ENCODE measurements at places on chromosomes 4 and X.
A peak's percentile ranks its signal among the peaks of the same experiment; 100 is the strongest.

GRCh38 chr4:45063696-45064095 lies 337.3 kb upstream of the GNPDA2 start:
- no peaks in the 10 kb centered on the region for H3K27me3 ChIP-seq
- no peak for DNase-seq
- H3K27ac ChIP-seq = no peak overlapping the region

DNA sequence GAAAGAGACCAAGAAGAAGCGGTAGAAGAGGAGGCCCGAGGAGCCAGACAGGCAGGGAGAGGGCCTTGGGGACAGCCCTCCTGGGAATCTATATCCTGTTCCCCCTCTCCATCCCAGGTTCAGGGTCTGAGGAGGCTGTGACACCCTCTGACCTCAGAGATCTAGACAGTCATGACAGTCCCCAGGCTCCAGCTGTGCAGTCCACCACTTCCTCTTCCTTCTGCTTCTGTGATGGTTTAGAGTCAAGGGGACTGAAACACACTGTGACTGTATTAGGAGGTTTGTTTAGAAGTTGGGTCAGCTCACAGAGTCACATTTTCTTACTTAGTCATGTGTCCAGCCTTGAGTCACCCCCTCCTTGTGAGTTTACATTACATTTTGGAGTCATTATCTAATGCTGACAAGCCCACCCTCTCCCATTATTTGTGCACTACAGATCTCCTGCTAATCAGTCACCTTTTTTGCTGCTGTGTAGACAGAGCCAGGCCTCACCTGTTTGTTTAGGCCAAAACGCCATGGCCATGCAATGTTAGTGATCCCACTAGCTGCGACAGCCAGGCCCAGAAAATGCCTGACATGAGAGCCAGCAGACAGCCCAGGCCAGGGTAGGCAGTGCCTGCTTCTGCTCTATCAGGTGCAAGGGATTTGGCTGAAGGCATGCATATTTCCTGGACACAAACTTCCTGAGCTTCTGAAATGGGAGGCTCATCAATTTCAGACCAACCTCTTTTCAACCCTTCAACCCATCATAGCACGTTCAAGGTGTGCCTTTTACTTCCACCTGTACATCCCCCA lies 26.0 kb downstream of the MANBA start:
- H3K36me3 ChIP-seq = no peaks in the 10 kb centered on the region
- no peak overlapping the region for H3K27ac ChIP-seq
- H3K4me1 ChIP-seq = no peaks in the 10 kb centered on the region
- no peak overlapping the region for H3K4me3 ChIP-seq
- peak; percentile 58 for DNase-seq

GRCh38 chr4:153063490-153063889 lies 127.4 kb downstream of the FHDC1 start:
- H3K27me3 ChIP-seq = no peaks in the 10 kb centered on the region
- H3K4me3 ChIP-seq = no peak overlapping the region
- no peaks in the 10 kb centered on the region for H3K36me3 ChIP-seq
- DNase-seq = no peak
- no peaks in the 10 kb centered on the region for H3K4me1 ChIP-seq

GRCh38 chr4:66376921-66377320 lies 706.6 kb upstream of the EPHA5 start:
- no peaks in the 10 kb centered on the region for H3K36me3 ChIP-seq
- no peaks in the 10 kb centered on the region for H3K4me1 ChIP-seq
- H3K4me3 ChIP-seq = no peak overlapping the region
- H3K27me3 ChIP-seq = no peaks in the 10 kb centered on the region

DNA sequence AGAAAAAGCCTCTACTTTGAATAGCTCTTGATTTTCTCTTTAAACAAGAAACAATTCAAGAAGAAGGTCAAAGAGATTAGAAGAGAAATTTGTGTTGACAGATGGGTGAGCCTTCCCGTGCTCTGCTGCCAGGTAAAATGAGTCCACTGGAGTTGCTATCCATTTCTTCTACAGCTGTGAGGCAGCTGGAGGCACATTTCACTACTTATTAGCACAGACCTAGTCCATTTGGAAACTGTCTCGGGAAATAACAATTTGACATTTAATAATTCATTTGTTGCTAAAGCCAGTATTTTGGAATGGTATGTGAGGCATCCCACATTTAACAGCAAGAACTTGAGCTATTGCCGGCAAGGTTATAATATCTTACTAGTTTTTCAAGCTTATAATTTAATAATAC lies 396.8 kb upstream of the GRIA3 start:
- H3K27ac ChIP-seq = no peak overlapping the region
- DNase-seq = no peak
- H3K27me3 ChIP-seq = no peaks in the 10 kb centered on the region
- H3K4me1 ChIP-seq = no peaks in the 10 kb centered on the region

DNA sequence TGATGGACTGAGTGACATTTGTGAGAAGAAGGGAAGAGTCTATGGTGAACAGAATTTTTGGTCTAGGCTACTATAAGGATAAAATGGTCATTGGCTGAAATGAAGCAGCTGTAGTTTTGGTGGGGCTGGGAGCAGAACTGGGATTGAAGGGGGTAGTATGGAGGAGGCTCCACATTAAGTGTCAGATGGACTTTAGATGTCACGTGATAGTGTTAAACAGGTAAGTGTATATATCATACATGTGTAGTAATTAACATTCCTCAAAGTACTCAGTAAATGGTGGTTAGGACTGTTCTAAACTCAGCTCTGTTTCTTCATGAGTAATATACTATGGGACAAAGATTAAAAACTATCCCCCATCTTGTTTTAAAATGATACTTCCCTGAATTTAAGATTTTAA lies 947.9 kb downstream of the PDHA2 start:
- no peaks in the 10 kb centered on the region for H3K27me3 ChIP-seq
- H3K36me3 ChIP-seq = no peaks in the 10 kb centered on the region
- H3K4me1 ChIP-seq = no peaks in the 10 kb centered on the region
- no peak overlapping the region for H3K27ac ChIP-seq
- no peak for DNase-seq

DNA sequence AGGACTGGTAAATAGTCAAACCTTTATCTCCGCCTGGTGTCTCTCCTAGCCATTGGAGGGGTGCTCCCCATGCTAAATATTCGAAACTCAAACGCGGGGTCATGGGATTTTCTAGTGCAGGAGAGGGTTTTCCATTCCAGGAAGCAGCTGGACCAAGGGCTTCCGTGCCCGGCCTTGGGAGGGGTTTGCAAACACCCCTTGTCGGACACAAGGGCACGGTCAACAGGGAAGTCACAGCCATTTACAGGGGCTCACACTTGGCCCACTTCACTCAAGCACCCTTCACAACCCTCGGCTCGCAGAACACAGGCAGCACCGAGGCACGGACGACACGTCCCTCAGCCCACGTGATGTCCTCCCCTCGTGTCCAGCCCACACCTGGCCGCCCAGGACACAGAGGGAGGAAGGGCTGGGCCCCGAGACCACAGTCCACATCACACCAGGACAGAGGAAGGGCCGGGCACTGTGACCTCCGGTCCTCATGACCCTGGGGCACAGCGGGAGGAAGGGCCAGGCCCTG lies 10.3 kb upstream of the PLCXD1 start:
- H3K36me3 ChIP-seq = no peaks in the 10 kb centered on the region
- H3K27ac ChIP-seq = no peak overlapping the region
- DNase-seq = peak; percentile 39
- H3K4me1 ChIP-seq = no peaks in the 10 kb centered on the region

GRCh38 chr4:11701966-11702725 lies 273.5 kb upstream of the HS3ST1 start:
- DNase-seq = no peak
- no peak overlapping the region for H3K4me3 ChIP-seq
- H3K27ac ChIP-seq = no peak overlapping the region
- no peaks in the 10 kb centered on the region for H3K36me3 ChIP-seq

All from aorta (tissue), 5 donors.